Caco-2 (cell line): ENCODE measurements at places on chromosomes 3 and 15. TPM values are rescaled to one million over a fixed set of nuclear protein-coding genes. Genes with fewer than 3 reads are reported as not detected.

The ZNF385D gene
- total RNA-seq = not detected in 2 replicates

The CNTN6 gene
- not detected in 2 replicates for total RNA-seq

The CCDC50 gene
- 49.5 and 53.1 TPM in 2 replicates for total RNA-seq

DNA sequence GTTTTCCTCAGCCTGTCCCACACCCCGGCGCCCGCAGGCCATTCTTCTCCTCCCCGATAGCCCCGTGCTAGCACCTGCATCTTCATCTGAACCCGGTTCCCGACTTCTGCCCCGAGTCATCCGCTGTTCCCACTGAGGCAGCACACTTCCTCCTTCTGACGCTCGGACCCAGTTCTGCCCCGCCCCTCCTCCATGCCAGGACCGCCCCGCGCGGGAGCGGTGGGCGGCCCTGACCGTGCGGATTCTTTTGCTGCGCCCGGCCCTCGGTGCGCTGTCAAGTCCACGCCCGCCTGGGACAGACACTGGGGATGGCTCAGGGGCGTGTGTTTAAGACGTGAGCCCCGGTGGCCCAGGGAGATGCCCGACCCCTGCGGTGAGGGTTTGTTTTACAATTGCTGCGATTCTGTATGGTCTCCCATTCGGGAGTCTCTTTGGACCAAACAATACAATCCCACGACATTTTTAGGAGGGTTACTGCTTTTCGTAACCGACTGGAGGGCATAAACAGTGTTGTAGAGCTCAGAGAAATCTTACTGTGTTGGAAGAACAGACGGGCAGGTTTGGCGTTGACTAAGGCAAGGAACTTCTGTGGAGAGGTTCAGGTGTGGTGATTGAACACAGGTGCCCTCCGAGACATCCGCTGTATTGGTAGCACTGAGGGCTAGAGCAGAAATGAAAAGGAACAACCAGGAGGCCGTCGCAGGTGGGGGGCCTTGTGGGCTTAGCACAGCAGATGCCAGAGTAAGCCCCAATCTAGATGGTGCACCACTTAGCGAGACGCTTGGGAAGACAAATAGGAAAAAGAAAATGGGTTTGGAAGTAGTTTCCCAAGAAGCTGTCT lies 716 bp downstream of the PTPN23 start:
- DNase-seq = peak; percentile 89

The CLSTN2 gene
- total RNA-seq = 20.1 and 26.1 TPM in 2 replicates

The SNX22 gene
- total RNA-seq = 0.91 and 1.2 TPM in 2 replicates

DNA sequence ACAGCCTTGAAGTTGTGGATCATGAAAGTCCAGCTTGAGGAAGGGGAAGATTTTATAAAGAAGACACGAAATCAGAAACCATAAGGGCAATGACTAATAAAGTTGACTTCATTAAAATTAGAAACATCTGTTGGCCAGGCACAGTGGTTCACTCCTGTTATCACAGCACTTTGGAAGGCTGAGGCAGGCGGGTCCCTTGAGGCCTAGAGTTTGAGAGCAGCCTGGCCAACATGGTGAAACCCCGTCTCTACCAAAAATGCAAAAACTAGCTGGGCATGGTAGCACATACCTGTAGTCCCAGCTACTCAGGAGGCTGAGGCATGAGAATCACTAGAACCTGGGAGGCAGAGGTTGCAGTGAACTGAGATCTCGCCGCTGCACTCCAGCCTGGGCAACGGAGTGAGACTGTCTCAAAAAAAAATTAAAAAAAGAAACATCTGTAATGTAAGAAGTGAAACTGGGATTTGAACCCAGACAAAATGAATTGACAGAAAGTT lies 7.9 kb upstream of the UBXN7 start:
- no peak for DNase-seq

DNA sequence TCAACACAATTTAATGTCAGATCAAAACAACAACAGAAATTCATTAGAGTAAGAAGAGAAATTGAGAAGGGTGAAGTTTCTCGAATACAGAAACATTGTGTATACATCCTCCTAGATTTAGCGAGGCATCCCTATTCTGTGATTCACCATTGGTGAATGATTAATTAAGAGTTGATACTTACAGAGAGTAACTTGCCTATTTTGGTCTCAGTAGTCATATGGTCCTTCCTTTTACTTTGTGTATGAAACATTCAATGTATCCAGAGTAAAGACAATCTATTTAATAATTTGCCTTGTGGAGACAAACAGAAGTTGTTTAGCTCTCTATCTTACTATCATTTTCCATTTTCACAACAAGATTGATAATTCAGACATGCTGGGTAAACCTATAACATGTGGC lies 432.0 kb downstream of the ZPLD1 start:
- no peak for DNase-seq

The IMPG2 gene
- 0.07 TPM in 1 of 2 replicates, not detected in the other for total RNA-seq

DNA sequence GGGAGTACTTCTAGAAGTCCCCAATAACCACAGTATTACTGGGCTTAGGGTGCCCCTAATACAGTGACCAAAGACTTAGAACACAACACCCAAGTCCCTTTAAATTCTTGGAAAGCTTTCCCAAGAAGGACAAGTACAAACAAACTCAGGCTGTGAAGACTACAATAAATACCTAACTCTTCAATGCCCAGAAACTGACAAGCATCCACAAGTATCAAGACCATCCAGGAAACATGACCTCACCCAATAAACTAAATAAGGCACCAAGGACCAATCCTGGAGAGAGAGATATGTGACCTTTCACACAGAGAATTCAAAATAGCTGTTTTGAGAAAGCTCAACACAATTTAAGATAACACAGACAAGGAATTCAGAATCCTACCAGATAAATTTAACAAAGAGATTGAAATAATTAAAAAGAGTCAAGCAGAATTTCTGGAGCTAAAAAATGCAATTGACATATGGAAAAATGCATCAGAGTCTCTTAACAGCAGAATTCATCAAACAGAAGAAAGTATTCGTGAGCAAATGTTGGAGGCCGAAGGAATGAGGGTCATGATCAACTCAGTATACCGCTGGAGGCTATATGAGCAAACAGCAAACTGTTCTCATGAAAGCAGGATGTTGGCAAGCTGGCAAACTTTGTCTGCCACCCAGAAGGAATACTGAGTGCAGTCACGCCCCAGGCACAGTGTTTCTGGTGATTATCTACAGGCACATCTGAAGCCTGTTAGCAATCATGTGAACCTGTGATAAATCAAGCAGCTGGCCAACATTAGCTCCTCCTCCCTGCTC lies 87.0 kb upstream of the NECTIN3 start:
- no peak for DNase-seq

The NEK10 gene
- 0.30 and 0.39 TPM in 2 replicates for total RNA-seq

The CAMK1 gene
- total RNA-seq = 9.7 and 11.9 TPM in 2 replicates

- DNase-seq = no peak
These were observed 32.6 kb downstream of the PRKCD start for GRCh38 chr3:53193466-53194209.

DNA sequence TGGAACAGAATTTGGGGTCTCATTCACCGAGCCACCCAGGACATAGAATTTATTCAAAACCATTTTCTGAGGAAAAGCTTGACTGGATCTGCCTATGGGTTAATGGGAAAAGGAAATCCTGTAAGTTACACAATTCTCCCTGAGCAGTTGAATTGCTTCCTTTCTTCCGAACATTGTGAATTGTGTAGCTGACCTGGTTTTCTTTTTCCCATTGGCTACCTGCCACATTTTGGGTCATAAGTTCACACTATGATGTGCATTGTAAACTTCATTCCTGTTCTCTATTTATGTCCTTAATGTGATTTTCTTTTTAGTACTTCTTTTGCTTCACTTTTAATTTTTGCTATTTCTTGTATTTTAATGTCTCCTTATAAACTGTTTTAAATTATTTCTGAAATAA lies 386.0 kb upstream of the LRRC3B start:
- no peak for DNase-seq

- DNase-seq = no peak
These were observed 974.5 kb downstream of the CADM2 start for GRCh38 chr3:85933326-85933725.

DNA sequence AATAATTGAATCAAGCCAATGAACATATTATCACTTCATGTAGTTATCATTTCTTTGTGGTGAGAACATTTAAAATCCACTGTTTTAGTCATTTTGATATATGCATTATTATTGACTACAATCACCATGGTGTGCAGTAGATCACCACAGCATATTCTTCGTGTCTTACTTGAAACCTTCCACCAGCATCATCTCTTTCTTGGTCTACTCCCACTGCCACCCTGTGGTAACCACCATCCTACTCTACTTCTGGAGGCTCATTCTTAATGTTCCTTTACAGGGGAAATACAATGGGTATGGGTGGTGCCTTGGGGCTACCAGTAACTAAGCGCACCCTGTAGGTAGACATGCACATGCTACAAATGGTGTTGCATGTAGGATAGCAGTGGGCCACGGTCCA lies 25.4 kb downstream of the PXK start:
- no peak for DNase-seq

GRCh38 chr3:11610700-11611275 lies 32.9 kb downstream of the VGLL4 start:
- no peak for DNase-seq

DNA sequence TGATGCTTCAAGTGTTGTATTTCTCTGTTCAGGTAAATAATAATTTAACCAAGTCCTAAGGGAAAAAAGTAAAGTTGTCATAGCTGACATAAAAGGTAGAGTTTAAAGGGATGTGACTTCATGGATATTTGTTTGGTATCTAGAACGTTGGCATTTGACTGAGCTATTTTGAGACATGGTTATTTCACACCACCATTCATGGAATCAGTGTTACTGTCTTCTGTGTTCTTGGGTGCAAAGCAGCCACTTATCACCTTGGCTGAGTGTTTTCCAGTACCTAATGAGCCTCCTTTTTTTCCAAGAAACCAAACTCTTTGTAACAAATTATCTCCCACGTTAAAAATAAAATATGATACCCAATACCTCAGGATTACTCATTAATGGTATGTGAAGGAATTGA lies 155.8 kb downstream of the GHSR start:
- DNase-seq = no peak

The SLC22A14 gene
- total RNA-seq = 0.14 and 0.23 TPM in 2 replicates

DNA sequence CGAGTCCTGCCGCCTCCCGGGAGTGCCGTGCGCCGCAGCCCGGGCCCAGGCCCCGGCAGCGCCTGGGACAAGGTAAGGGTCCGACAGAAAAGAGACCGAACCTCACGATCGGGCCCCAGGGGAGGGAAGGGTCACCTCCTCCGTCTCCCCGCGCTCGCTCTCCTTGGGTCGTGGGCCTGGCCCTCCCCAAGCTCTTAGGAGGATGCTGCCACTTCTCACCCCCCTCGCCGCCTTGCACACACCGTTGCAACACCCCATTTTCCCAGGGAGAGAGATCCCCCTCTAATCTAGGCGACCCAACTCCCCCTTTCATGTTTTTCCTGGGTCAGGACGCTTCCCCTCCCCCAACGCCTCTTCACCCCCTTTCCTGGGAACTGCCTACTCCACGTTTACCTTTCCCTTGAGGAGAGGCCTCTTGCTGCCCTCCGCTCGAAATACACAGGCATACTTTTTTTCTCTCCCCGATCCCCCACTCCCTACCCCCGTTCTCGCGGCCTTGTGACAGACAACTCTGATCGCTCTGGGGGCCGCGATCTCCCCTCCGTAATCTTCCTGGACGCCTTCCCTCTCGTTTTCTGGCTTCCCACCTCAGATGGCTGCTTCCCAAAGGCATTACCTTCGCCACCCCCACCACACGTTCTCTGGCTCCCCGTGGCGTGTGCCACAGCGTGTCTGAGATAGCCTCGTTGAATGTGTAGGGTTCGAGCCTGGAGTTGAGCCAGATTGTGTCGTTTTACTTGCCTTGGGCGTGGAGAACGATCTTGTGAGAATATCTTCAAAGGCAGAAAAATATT lies 688 bp downstream of the SETD5 start:
- peak; percentile 45 for DNase-seq
